CD4-positive, alpha-beta T cell treated with Interleukin-12 subunit alpha and Interleukin-12 subunit beta, for 1 hour (primary cell): ENCODE measurements at places on chromosomes 1 and 21.

- DNase-seq = no peak
Observed at GRCh38 chr1:30852026-30852425, 56.5 kb downstream of the SDC3 start.

DNA sequence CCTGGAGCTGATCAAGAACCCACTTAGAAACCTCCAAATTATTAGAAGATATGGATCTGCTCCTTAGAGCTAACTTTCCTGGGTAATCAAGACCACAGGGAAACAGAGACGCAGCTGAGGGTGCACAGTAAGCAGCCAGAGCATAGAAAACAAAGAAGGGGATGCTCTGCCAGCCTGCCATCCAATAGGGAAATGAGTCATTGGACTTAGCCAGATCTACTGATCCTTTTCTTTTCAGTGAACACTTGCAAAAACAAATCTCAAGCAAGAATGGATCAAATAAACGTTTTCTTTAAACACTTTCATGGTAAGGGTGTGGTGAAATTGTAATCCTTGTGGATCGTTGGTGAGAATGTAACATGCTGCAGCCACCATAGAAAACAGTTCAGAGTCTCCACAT, 474.0 kb downstream of the LTN1 start:
- DNase-seq = no peak

DNA sequence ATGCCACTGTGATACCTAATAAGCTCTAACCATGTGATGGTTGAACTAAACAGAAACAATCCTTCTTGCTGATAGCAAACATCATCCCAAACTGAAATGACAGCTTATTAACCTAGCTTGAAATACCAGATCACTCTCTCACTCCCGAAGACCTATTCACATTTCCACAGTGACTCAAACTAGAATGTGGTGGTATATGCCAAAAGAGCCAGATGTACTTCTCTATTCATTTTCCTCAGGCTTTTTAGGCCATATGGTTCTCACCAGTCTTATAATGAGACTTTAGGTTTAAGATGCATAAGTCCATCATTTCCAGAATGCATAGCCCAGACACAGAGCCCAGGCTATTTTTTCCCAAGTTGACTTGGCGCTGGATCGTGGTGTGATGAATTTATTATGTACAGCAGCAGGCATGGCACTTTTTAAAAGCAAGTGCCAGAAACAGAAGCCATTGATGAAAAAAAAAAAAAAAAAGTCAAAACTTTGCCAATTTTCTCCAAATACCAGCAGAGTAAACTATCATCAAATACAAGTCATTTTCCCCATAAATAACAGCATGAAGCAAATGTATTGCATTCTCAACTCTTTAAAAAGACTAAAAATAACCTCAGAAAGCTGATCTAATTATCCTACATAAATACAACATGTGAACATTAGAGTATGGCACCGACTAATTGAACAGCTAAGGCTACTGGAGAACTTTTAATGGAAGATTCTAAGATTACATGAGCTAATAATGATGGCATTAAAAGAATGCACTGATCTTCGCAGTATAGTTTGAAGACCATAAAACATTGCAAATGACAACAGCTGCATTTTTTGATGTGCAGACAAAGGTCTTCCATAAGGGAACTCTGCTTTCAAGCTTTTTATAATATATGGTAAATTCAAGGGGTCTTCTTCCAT, 365.4 kb downstream of the LRRIQ3 start:
- no peak for DNase-seq

DNA sequence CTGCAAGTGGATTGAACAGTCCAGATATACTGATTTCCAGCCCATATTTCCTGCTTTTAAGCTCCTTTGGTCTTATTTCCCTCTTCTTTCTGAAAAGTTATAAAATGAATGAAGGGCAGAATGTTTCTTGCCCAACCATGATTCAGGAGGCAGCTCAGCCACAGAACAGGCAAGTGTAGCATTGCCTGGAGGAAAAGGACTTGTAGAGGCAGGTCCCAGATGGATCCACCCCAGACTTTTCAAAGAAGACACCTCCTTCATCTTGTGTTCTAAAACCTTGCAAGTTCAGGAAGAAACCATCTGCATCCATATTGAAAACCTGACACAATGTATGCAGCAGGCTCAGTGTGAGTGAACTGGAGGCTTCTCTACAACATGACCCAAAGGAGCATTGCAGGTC, at the start of gene CLCA2:
Gene CLCA2, plus strand, starts transcription at position 299 of the 400 bp plus-strand sequence. Its CDS starts 77 bp downstream, at position 376.
- DNase-seq = no peak

DNA sequence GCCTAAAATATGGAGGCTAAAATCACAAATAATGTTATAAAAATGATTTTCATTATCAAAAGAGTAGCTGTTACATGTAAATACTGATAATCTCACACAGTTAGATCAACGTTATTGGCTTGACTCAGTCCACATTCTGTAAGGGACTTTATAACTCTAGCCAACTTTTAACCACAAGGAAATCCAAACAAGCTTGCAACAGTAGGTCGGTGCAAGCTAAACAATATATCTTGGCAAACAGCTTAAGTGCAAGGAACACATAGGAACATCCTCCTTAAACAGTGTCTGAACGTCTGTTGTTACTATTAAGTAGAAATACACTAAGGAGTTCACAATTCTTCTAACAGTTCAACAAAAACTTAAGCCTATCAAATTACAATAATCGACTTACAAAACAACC, 126.7 kb downstream of the EIF4G3 start:
- no peak for DNase-seq
